Activated CD4-positive, alpha-beta T cell treated with anti-CD3 and anti-CD28 coated beads for 1 hour (primary cell): ENCODE measurements at places on chromosomes 6 and 20.

DNA sequence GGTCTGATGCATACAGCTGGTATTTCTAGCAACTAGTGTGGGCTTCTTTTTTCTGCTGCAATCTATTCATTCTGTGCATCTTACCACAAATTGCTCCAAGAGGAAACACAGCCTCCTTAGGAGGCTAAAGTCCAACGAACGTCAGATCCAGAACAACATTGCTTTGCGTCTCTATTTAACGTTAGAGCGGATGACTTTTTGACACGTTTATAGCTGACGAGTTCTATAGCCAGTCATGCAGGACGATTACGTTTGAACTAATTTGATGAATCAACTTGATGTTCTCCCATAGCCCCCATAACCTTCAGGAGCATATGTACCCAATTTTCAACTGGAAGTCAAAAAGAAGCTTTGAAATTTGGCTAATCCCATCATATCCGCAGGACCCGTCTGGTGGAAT is 59.9 kb downstream of the TSHZ2 start:
- no peak for DNase-seq

- DNase-seq: no peak
Observed at GRCh38 chr6:93177438-93177837, 241.9 kb downstream of the EPHA7 start.

DNA sequence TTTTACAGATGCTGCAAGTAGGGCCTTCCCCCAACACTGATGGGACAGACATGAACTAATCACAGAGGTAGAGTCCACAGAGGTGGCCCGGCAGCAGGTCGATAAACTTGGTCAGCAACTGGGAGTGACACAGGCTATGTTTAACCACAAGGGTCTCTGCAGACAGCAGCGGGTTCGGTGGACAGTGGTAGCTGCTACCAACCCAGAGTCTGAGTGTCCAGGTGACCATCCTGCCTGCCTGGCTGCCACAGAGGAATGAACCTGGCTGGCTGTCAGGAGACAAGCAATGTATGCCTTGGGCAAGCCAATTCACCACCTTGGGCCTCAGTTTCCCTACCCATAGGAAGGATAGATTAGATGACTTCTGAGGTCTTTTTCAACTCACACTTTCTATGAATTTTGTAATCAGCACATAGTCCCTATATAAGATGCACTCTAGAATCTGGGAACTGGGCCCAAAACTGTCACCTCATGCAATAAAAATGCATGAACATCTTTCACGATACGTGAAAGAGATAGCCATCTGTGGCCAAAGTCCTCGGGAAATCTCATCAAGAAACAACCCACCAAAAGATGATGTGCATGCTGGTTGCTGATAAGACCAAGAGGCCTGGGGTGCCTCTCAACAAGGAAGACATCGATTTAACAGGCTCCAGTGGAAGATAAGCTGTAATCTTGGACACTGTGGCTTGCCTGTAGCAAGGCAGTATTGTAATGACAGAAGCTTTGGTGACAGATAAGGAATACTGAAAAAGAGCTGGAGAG is 30.5 kb downstream of the MDGA1 start:
- DNase-seq: no peak

GRCh38 chr20:2918096-2919049 is 45.1 kb downstream of the PTPRA start:
- no peak for DNase-seq

DNA sequence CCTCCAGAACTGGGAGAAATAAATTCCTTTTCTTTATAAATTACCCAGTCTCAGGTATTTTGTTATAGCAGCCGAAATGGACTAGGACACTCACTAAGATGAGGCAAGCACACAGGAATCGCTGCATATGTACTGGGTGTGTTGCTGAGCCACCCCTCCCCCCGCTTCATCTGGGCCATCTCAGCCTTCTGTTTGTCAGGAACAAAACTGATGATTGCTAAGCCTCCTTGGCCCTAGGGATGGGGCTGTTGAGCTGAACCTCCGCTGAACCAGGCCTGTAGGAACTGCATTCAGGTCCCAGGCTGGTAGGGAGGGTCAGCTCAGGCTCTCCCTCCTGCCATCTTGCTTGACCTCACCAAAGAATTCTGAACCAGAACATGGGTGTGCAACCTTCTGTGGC is 108.6 kb downstream of the MAP3K7 start:
- no peak for DNase-seq

GRCh38 chr6:106799031-106799894 is 169.9 kb downstream of the QRSL1 start:
- no peak for DNase-seq

DNA sequence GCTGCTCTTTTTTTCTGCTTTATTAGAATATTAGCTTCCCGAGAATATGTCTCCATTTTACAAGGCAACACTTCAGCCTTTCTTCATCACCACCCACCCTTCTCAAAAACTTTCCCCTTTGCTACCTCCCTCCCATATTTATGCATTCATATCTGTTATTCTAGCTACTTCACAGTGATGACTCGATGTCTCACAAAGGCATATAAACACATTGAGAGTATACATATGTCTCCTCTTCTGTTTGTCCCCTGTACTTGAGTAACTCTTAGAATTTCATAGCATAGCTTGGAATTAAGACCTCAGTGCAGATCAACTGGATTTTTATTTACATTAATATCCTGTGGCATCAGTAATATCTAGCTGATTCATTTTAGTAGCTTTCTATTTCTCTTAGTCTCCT is 6.5 kb downstream of the RNF144B start:
- no peak for DNase-seq

GRCh38 chr6:95978230-95978629 is 37.5 kb upstream of the FUT9 start:
- no peak for DNase-seq

DNA sequence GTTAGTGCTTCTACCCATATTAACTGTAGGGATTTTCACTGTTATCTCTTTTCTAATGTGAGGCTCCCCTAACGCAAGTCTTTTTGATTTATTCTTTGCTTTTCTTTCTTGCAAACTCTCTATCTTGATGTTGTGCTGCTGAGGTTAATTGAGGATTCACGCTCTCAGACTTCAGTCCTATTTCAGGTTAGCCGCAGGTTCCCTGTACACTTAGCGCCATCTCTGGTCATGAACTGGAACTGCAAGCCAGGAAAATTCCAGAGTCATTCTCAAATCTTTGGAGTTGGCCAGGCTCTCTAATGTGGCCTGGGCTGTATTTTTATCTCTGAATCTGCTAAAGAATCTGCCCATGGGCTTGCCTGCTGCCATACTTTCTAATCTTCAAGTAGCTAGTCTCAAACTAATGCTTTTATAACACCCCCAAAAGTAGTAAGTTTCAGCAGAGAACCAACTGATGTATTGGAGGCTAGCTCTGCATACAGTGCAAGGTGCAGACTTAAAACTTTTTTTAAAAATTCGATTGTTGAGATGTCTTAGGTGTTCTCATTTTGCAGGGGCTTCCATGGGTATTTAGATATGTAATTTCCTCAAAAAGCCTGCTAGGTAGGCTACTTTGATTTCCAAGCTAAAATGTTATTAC is 91.1 kb upstream of the OPRM1 start:
- no peak for DNase-seq

DNA sequence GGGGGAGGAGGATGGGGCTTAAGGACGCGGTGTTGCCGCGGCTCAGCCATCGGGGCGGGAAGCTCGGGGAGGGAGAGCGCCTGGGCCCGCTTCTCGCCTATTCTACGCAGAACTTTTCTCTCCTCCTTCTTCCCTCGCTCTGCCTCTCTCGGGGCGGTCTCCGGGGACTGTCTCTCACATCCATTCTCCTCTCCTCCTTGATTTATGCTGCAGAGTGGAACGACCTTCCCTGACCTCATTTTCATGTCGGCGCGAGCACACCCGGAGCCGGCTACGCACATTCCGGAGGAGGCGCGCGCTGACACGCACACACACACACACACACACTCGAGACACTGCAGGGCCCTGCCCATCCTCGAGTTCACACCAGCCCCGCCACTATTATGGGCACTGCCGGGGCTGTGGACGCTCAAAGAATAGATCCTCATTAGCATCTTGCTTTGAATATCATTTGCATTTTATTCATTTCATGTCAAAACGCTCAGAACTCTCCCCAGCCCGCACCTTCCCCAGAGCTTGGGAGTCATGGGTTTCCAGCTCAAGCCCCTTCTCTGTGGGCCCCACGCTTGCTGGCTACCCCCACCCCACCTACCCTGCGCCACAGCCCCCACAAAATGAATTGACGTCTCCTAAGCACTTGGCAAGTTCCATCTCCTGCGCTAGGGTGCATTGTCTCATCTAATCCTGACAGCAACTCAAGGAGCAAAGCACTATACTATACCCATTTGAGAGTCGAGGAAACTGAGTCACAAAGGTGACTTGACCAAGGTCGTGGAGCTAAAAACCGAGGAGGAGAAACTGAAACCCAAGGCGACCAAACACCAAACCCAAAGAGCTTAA is 36.8 kb downstream of the NCR2 start:
- DNase-seq: no peak

DNA sequence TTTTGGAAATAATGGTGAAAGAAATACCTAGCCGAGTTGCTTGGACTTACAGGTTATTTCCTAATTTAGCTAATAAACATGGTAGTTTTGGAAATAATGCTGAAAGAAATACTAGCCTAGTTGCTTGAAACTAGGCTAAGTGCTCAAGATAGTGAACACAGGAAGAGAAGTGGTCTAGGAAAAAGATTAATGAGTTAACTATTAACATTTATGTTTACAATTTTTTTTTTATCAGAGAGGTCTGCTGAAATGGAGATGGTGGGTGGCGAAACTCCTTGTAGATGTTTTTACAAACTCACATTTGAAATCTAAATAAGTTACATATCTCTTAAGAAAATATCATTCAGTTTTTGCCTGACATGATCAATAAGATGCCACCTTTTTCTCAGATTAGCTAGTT is 39.2 kb downstream of the MAPK14 start:
- DNase-seq: no peak
